Stimulated activated CD4-positive, alpha-beta T cell treated with anti-CD3 and anti-CD28 coated beads, Interleukin-12 subunit alpha, Interleukin-12 subunit beta, amount 100 ng/mL, for 24 hours (primary cell): ENCODE measurements at places on chromosomes 6 and 20.

DNA sequence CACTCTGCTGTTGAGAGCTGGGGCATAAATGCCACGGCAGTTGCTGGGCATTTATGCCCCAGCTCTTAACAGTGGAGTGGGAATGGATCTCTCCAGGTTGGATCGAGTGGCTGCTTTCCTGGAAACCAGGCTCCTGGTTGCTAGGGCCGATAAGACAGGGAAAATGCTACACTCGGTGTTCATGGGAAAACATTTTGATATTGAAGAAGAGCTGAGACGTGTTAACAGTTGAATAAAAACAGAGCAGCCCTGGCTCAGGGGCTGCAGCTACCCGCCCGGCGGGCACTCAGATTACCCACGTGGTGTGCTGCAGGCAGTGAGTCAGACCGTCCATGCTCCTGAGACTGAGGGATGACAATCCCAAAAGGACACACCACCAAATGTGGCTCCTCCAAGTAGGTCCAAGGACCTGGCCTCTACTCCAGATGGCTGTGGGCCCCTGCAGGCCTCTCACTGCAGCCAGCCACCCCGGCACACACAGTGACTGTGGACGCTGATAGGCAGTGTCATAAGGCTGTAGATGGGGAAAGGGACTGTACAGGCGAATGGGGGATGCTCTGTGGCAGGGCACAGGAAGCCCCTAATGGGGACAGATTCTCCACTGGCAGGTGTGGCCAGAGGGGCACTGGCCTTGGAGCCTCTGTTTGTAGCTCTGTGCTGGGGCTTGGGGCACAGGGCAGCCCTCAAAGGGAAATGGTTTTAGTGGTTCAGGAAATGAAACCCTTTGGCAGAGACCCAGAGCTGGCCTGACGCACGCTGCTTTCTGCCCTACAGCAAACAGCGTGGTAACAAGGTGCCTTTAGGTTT is 237.8 kb downstream of the LY86 start:
- DNase-seq: no peak

DNA sequence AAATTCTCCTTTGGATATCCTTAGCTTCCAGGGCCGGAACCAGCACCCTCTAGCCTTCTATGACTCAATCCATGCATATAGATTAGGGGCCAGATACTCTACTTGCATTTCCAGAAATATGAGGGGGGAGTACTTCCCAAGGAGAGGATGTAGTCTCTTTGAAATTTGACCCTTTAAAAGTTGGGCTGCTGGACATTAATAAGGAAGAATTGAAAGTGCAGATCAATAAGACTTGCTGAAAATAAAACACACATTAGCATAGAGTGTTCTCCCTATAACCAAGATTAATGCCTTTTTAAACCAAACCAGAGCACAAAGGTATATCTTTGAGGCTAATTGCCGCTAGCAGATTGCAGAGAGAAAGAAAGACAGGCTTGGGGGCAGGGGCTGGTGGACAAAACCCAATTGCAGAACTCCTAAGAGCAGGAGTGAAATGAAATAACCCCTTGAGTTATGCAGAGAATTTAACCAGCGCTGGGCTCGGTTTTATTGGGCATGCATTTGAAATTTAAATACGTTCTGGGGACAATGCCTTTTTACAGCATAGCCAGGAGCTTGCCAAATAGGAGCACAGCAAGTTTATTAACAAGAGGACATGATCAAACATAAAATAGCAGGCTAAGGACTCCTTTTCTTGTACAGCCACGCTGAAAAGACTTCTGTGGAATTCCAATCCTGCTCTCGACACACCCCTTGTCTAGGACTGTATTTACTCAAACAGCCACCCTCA is 108.2 kb upstream of the SALL4 start:
- no peak for DNase-seq

DNA sequence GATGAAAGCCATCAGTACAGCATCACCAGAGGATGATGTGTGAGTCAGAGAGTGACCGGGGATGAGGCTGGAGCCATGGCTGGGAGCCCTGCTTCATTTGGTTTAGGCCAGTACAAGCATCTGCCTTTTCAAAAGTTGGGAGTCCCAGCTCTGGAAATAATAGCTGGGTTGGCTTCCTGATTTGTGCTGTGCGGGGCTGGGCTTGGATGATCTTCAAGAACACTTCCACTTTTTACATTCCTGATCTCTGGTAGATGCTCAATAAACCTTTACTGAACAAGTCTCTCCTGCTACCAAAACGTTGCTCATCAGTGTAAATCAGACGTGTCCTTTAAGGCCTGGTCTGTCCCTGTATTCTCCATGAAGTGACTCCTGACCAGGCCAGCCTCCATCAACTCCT is 44.1 kb upstream of the ADGRF4 start:
- DNase-seq: no peak

GRCh38 chr20:12936524-12936923 is 72.2 kb upstream of the SPTLC3 start:
- no peak for DNase-seq

GRCh38 chr20:50594591-50595432 is 84.6 kb downstream of the PTPN1 start:
- DNase-seq: no peak

DNA sequence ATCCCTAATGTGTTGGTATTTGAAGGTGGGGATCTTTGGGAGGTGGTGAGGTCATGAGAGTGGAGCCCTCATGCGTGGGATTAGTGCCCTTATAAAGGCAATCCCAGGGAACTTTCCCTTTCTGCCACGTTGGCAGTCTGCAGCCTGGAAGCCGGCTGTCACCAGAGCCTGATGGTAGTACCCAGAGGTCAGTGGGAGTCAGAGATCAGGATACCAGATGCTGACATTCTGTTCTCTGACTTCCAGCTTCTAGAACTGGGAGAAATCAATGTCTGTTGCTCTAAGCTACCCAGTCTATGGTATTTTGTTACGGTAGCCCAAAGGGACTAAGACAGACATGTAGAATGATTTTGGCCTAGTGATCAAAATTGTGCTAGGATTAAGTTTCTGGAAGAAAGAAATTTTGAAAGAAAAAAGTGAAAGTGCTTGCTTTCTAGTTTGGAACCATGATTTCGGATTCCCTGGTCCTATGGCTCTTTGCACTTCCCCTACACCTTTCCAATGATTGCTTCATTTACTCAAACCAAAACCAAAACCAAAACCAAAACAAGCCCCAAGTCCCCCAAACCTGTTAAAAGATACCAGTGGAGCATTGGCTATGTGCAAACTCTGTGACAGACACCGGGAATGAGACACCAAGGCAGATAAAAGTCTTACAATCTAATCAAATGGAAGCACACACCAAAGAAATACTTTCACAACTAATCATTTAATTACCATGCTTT is 173.7 kb upstream of the ZNF217 start:
- no peak for DNase-seq

- no peak for DNase-seq
These were observed 57.8 kb downstream of the MAP7 start for GRCh38 chr6:136492409-136492808.

DNA sequence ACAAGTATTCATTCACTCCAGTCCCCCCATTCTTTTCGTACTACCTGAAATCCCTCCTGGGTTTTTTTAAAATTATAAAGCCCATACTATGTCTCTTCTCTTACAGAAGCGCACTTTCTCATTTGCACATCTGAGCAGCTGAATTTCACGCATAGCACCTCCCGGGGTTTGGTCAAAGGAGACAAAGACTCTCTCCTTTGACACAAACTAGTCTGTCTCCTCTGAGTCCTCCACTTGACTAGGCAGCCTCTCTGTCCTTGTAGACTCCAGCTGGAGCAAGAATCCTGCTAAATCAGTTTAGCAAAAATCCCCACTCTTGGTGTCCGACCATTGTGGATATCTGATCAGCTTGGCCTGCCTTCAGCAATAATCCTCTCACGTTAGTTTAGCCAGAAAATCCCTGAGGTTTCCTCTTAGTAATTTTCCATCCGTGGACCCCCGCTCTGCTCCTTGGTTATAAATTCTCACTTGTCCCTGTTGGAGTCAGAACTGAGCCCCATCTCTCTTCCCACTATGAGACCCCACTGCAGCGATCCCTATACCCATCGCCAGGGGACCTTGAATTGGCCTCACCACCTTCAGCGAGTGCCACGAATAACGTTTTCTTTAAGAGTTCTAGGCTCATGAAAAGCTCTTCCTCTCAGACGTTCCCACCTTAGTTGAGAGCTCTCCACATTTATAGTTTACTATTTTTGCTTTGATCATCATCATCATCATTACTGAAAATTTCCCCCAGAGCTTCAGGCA is 29.0 kb downstream of the PDYN start:
- DNase-seq: peak; percentile 5
